Neural cell (in vitro differentiated cells): ENCODE measurements at places on chromosomes 1 and 21. TPM values are rescaled to one million over a fixed set of nuclear protein-coding genes. Genes with fewer than 3 reads are reported as not detected.

Gene GABRD
- polyA plus RNA-seq = 0.70 and 0.85 TPM in 2 replicates

Gene IFI16
- 0.12 TPM in 1 of 2 replicates, not detected in the other for polyA plus RNA-seq

Gene DISC1
- polyA plus RNA-seq = 0.42 and 0.84 TPM in 2 replicates

Gene SRRM1
- 37.1 and 38.7 TPM in 2 replicates for polyA plus RNA-seq

Gene SERINC2
- polyA plus RNA-seq = 8.6 and 16.4 TPM in 2 replicates

Gene KIF21B
- polyA plus RNA-seq = 53.7 and 73.7 TPM in 2 replicates

Gene NPPB
- polyA plus RNA-seq = not detected in 2 replicates

Gene EDEM3
- polyA plus RNA-seq = 49.3 and 49.5 TPM in 2 replicates
